ENCODE measurements at places on chromosomes 7 and 10.

- no peak for DNase-seq
Measured at GRCh38 chr7:101816595-101817470, 593 bp upstream of the CUX1 start.

DNA sequence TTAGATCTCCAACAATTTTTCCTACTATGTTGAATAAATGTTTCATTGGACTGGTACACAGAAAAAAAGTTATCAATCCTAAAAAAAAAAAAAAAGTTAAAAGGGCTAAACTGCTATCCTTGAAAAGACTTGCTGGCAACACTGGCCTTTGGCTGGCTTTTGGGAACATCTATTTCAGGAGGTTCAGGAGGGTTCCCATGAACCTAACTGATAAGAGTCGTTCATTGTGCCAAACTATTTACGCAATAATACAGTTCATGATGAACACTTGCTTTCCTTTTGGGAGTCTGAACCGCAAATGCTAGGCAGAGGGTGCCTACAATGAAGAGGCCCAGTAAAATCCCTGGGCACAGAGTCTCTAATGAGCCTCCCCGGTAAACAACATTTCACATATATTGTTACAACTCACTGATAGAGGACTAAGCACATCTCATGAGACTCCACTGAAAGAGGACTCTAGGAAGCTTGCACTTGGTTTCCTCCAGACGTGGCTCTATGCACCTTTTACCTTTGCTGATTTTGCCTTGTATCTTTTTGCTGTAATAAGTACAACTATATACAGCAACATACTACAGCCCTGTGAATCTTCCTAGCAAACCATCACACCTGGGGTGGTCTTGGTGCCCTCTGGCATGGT is 45.0 kb downstream of the ZFAND4 start:
- DNase-seq, result no peak

DNA sequence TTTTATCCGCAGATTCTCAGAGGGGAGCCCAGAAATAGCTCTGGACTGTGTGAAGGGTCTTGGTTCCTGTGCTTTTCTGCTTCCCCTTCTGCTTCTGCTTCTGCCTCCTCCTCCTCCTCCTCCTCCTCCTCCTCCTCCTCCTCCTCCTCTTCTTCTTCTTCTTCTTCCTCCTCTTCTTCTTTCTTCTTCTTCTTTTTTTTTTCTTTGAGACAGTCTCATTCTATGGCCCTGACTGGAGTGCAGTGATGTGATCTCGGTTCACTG is 11.6 kb downstream of the PDZD7 start:
- no peak for DNase-seq

DNA sequence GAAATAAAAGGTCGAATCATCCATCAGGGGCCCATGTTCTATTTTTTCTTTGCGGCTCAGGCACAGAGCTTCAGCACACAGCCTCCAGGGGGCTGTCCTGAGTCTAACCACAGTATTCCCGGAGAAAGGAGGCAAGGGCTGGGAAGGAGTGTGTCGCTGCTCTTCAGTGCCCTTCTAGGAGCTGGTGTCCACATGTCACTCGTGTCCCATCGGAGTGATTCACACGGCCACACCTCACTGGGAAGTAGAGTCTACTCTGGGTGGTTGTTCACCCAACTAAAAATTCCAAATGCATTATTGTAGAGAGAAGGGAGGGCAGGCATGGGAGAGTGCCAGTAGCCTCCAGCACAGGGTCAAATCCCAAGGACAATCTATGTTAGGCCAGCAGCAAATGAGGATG is 114.8 kb upstream of the LANCL2 start:
- no peak for DNase-seq

DNA sequence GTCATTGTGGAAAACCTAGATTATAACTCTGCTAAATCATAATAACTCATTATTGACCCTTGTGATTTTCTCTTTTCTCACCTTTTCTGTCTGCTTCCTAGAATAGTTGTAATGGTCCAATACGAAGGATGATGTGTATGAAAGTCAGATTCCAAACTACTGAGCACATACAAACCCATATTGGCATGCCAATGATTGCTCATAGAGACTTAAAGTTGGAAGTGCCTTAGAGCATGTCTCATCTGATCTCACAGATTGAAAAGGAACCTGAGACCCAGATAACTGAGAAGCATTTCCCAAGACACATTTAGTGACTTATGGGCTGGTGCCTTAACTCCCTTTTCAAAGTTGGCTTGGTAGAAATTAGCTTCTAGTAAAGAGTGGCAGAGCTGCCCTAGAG is 594.3 kb downstream of the REEP3 start:
- DNase-seq, result no peak

GRCh38 chr10:100531761-100532160 is 2.1 kb upstream of the NDUFB8 start:
- no peak for DNase-seq

All from RWPE2 (cell line).